ENCODE measurements at places on chromosomes 1 and 21.

DNA sequence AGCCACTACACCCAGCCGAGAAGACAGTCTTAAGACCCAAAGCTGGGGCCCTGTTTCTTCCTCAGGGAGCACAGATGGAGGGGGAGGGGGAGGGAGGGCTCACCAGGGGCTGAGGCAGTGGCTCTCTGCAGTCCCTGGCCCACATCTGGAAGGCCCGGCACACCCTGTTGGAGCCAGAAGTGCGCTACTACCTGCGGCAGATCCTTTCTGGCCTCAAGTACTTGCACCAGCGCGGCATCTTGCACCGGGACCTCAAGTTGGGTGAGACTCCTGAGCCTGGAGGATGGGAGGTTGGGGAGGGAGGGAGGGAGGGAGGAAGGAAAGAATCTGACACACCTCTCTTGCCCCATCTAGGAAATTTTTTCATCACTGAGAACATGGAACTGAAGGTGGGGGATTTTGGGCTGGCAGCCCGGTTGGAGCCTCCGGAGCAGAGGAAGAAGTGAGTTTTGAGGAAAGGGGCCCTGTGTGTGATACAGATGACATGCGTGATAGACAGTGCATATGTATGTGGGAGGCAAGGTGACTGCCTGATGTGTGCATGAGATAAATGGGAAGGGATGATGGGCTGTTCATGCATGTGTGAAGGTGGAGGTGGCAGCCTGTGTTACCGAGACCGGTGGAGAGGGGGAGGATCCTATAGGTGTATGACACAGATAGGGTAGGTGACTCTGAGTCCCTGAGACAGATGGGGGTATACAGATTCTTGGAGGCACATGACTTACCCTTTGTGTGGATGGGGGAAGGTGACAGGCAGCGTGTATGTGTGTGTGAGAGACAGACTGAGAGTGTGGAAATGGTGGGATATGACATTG is 1.5 kb downstream of the PLK3 start:
- no peak for DNase-seq

DNA sequence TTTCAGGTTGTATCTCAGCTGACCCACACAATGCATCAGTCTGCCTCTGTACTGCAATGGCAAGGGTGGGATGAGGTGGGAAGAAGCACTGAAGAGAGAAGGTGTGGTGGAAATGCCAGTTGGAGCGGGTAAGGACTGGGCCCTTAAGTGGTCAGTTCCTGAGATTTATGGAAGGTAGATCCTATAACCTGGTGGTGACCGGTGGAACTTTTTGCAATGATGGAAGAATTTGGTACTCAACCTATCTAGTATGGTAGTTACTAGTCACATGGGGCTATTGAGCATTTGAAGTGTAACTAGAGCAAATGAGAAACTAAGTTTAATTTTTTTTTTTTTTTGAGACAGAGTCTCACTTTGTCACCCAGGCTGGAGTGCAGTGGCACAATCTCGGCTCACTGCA is 8.2 kb upstream of the HPCAL4 start:
- DNase-seq: no peak

DNA sequence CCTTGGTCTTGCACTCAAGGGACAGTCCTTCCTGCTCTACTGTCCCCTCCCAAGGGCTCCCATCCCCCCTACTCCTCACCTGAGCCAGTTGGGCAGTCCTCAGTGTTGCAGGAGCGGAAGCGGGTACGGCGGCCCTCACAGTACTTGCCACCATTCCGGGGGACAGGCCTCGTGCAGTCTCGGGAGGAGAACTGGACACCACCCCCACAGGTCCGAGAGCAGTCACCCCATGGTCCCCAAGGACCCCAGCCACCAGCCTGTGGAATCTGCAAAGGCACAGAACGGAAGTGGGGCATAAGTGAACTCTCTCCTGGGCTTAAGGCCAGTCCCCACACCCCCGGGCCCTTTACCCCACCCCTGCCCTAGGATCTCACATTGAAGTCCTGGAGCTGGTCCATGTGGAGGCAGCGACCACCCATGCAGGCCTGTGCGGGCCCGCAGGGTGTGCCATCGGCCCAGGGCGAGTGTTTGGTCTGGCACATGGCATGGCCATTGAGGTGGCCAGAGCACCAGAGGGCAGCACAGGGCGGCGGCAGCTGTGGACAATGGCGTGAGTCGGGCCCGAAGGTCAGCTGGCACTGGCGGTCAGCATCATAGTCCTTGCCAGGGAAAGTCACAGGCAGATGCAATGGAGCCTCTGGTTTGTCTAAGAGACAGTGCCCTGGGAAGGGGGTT is 5.2 kb downstream of the ADAMTS4 start:
- no peak for DNase-seq

DNA sequence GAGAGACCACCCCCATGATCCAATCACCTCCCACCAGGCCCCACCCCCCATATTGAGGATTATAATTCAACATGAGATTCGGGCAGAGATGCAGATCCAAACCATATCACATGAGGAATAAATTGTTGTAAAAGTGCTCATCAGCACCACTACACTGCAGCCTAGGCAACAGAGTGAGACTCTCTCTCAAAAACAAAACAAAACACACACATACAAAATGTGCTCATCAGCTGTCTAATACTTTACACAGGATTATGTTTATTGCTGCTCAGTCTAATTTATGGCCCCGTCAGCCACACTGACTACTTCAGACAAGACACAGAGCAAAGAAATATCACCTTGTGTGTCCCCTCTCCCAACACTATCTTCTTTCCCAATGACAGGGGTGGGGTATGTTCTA is 72.9 kb upstream of the PPM1J start:
- DNase-seq: no peak

DNA sequence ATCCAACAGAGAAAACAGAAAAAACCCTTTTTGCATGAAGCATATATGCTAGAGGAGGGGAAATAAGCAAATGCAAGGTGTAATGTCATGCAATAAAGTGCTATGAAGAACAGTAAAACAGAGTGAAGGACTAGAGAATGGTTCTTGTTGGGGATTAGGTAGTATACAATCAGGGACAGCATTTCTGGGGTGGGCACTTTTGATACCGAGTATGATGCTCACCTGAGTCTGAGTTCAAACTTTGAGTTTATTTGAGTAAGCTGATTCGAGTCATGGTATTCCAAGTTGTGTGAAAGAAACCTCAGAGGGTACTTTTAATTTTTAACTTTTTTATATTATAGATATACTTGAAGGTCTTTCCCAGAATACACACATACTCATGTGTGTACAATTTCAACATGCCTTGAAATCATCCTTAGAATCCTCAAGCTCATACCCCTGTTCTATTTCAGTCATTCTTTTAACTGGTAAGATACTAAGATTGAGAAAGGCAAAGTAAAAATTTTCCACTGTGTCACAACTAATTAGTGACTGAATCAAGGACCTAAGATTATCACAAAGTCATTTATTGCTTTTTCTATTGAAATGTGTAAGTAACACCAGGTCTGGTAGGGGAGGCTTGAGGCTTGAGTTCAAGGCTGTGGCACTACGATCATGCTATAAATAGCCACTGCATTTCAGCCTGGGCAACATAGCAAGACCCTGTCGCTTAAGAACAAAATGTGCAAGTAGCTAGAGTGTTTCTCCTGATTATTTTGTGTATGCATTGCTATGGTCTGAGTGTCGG is 12.1 kb downstream of the LRRC8B start:
- peak; percentile 10 for DNase-seq

- no peak for DNase-seq
Measured at GRCh38 chr1:14424325-14425002, 174.0 kb upstream of the KAZN start.

DNA sequence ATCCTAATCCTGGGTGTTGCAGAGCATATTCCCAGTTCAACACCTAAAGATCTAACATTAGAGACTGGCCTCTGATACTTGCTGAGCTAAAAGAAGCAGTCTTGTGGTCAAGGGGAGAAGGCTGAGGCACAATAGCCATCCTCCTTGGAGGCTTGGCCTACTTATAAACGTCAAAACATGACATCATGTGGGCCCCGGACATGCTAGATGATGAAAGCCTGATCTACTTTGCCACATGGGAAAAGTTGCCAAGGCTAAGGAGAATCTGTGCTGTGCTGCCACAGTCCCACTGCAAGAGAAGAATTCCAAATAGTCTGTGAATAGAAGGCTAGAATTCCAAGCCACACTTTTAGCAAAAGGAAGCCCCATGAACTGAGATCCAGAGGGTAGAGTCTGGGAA is 43.9 kb upstream of the SAMD13 start:
- no peak for DNase-seq

DNA sequence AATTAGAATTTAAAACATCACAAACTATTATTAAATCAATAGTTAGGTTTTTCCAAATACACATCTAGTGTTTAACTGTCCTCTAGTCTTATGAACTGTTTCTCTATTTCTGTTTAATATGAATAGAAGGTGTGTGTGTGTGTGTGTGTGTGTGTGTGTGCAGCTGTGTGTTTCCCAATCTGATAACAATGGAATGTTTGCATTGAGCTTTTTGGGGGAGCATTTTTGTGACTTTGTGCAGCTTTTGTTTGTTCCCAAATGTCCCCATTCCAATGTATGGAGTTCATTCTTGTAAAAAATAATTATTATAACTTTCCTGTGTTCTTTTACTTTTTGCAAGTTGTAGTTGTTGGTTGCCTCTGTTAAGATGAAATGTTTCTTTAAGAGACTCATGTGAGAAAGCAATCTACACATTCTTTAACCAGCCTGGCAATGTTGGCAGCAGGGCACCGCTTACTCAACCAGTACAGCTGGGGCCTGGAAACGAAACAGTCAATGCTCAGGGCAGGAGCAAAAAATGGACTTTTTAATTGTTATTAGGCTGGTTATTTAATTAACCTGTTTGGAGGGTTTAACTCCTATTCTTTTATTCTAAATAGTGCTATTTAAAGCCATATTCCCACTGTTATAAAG is 354.3 kb downstream of the SRGAP2C start:
- DNase-seq: no peak

GRCh38 chr1:55571767-55572166 is 356.6 kb upstream of the USP24 start:
- DNase-seq: no peak

DNA sequence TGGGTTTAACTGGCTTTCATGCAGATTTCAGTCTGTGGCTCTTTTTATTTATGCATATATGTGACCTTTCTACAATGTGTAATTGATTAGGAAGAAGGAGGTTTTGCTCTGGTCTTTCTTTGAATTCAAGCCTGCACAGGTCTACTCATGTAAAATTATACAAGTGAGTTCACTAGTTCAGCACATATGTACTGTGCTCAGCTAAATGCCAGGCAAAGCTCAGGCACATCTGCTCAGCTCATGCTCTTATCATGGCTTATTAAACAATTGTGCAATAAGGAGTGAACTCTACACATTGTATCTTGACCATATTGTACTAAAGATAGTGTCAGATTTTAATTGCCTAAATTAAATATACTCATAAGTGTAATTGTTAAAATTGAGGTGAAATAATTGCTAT is 378.4 kb downstream of the ADGRL2 start:
- DNase-seq: no peak

DNA sequence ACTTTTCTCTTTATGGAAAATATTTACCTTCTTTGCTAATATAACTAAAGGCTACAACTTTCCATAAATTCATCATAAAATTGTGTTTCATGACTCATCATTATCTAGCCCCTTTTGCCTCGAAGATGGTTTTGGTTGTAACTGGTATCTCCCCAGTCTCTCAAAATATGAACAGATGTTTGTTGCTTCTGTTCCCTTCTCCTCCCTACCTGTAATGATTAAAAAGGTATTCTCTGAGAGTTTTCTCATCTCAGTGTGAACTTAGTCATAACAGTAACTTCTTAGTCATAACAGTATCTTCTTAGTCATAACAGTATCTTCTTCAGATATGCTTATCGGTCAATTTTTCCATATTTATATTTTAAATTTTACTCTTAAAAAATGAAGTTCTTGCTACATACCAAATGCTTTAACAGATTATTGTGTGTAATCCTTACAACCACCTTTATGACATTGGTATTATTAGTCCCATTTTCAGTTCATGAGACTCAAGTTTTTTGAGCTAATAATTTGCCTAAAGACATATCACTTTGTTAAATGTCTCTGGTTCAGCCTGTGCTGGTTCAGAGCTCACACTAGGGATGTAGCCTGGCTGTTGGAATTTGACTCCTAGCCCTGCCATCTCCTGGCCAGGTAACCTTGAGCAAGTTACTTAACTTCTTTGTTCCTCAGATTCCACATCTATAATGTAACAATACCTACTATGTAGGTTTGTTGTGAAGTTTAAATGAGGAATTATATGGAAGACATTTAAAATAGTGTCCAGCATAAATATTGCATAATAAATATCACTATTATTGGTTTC is 32.6 kb downstream of the ATP1B1 start:
- DNase-seq: no peak

- DNase-seq: no peak
Measured at GRCh38 chr1:110262846-110263631, 52.9 kb downstream of the KCNC4 start.

Measured in GF-D8 (cell line).